ENCODE measurements at places on chromosomes 7 and 10.

- no peak for DNase-seq
Observed at GRCh38 chr10:27512548-27512947, 8.4 kb downstream of the RAB18 start.

DNA sequence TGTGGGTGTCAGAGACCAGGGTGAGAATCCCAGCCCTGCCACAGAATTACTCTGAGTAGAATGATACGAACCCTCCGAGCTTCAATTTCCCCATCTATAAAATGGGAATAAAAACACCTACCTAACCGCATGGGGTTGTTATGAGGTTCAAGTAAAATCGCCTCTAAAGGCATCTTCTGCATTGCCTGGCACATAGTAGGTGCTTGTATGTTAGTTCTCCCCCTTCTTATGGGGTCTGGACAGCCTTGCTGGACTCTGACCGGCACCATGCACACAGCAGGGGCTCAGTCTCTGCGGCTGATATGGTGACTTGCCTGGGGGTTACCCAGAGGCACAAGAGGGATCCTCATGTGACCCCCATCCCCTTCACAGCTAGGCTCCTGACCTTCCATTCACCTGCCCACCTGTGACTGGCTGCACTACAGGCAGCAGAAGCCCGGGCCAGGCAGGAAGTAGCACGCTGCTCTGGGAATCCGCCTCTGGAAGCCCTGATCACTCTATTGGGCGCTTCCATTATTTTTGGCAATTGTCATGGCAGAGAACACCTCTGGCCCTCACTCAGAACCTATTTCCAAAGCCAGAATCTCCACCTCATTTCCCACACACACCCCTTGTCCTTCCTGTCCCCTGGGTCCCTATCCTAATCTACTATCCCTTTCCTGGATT lies 6.0 kb downstream of the SH3PXD2A start:
- no peak for DNase-seq

DNA sequence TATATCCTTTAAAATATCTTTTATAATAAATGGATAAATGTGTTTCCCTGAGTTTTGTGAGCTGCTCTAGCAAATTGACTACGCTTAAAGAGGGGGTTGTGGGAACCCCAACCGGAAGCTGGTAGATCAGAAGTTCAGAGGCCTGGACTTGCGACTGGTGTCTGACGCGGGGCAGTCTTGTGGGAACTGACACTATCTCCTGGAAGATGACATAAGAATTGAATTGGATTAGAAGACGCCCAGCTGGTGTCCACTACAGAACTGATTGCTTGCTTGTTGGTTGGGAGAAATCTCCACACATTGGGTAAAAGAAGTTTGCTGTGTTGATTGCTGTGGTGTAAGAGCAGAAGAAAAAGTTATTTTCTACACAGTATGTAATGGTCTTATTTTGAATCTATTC lies 51.1 kb upstream of the AHR start:
- DNase-seq, result no peak

DNA sequence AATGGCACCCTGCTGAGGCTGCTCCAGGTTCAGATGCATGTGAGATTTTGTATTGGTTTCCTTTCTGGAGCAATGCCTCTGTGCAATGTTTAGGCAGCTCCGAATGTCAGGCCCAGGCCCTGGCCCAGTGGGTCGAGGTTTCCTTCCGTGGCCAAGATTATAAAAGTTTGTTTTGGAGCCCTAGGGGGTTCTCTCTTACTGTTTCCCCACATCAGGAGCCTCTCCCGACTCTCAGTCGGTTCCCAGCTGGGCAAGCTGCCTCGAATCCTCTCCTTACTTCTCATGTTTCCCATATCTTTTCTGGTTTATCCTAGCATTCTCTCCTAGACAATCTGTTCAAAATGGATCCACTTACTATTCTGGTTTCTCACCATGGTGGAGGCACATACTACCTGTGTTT lies 11.0 kb downstream of the TMEM140 start:
- no peak for DNase-seq

- no peak for DNase-seq
Observed at GRCh38 chr10:120789303-120790203, 61.6 kb upstream of the WDR11 start.

GRCh38 chr7:77353407-77353721 lies 62.8 kb downstream of the GSAP start:
- DNase-seq, result no peak

Data from H4 (cell line).